ENCODE measurements at places on chromosomes 7 and 10. TPM values are rescaled to one million over a fixed set of nuclear protein-coding genes. Genes with fewer than 3 reads are reported as not detected.

- H3K4me1 ChIP-seq, result peaks cover 18% of the 10 kb centered on the region
- no peaks in the 10 kb centered on the region for H3K36me3 ChIP-seq
- H3K27ac ChIP-seq, result peak overlapping the region; percentile 56
- H3K27me3 ChIP-seq, result no peaks in the 10 kb centered on the region
- no peak for DNase-seq
- no peak overlapping the region for H3K4me3 ChIP-seq
Measured at GRCh38 chr7:105352901-105353668, 35.6 kb downstream of the SRPK2 start.

DNA sequence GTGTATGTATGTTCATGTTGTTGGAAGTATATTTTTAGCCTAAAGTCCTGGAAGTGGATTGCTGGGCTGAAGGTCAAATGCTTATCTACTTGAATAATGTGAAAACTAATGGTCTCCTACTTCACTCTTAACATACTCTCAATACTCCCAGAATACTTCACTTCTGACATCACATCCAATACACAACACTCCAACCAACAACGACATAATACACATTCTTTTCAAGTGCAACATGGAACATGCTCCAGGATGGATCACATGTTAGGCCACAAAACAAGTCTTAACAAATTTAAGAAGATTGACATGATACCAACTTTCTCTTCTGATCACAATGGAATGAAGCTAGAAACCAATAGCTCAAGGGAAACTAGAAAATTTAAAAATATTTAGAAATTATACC lies 126.9 kb upstream of the ADCY1 start:
- H3K4me3 ChIP-seq, result no peak overlapping the region
- DNase-seq, result no peak
- H3K4me1 ChIP-seq, result no peaks in the 10 kb centered on the region
- H3K27me3 ChIP-seq, result no peaks in the 10 kb centered on the region

GRCh38 chr10:88138319-88138848 lies 275.0 kb downstream of the PTEN start:
- no peaks in the 10 kb centered on the region for H3K27me3 ChIP-seq
- DNase-seq, result no peak
- H3K4me3 ChIP-seq, result no peak overlapping the region

GRCh38 chr7:73387221-73387828 lies 46.3 kb upstream of the FZD9 start:
- no peaks in the 10 kb centered on the region for H3K27me3 ChIP-seq
- no peak overlapping the region for H3K4me3 ChIP-seq
- no peaks in the 10 kb centered on the region for H3K36me3 ChIP-seq
- H3K4me1 ChIP-seq, result no peaks in the 10 kb centered on the region

DNA sequence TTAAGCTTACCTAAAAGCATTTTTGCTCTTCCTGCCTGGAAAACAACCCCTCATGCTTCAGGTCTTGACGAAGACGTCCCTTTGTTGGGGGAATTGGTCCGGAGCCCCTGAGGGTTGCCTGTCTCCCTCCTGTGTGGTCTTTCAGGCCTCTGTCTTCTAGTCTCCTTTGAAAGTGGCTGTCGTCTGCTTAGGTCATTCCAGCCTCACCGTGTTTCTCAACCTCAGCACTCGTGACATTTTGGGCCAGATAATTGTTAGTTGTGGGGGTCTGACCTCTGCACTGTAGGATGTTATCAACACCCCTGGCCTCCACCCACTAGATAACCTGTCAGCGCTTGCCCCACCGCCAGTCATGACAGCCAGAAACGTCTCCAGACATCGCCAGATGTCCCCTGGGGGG lies 219.1 kb downstream of the TCF7L2 start:
- DNase-seq, result no peak
- no peaks in the 10 kb centered on the region for H3K4me1 ChIP-seq
- no peak overlapping the region for H3K4me3 ChIP-seq
- no peaks in the 10 kb centered on the region for H3K27me3 ChIP-seq

GRCh38 chr7:31476073-31476745 lies 37.7 kb upstream of the ITPRID1 start:
- no peak overlapping the region for H3K4me3 ChIP-seq
- no peak overlapping the region for H3K27ac ChIP-seq
- H3K4me1 ChIP-seq, result no peaks in the 10 kb centered on the region
- DNase-seq, result no peak
- no peaks in the 10 kb centered on the region for H3K36me3 ChIP-seq

Gene ASB10
- not detected for total RNA-seq

GRCh38 chr10:49601857-49602256 lies 8.3 kb upstream of the SLC18A3 start:
- H3K4me1 ChIP-seq, result no peaks in the 10 kb centered on the region
- DNase-seq, result no peak
- no peaks in the 10 kb centered on the region for H3K27me3 ChIP-seq
- no peak overlapping the region for H3K4me3 ChIP-seq
- H3K27ac ChIP-seq, result no peak overlapping the region

Gene CALHM3
- total RNA-seq, result not detected

Gene VDAC2
- total RNA-seq, result 144 TPM

Gene TMEM213
- total RNA-seq, result not detected

DNA sequence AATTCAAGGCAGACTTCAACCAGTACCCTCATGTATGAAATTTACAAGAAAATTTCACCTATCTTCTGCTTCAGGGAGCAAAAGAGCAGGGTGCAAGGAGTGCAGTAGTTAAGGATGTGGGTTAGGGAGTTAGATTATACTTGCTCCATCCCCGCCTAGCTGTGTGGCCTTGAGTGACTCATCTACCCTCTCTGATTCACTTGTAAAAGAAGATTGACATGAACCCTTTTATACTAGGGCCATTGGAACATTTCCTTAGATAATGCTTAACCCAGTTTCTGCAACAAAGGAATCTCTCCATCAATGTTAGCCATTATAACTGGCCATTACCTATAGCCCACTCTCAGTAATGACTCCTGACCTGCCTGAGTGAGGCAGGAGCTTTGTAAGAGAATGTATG lies 10.2 kb upstream of the HSPA12A start:
- DNase-seq, result no peak
- no peaks in the 10 kb centered on the region for H3K36me3 ChIP-seq
- no peaks in the 10 kb centered on the region for H3K27me3 ChIP-seq
- H3K4me3 ChIP-seq, result no peak overlapping the region
- no peak overlapping the region for H3K27ac ChIP-seq

Gene SH2D4B
- total RNA-seq, result not detected

DNA sequence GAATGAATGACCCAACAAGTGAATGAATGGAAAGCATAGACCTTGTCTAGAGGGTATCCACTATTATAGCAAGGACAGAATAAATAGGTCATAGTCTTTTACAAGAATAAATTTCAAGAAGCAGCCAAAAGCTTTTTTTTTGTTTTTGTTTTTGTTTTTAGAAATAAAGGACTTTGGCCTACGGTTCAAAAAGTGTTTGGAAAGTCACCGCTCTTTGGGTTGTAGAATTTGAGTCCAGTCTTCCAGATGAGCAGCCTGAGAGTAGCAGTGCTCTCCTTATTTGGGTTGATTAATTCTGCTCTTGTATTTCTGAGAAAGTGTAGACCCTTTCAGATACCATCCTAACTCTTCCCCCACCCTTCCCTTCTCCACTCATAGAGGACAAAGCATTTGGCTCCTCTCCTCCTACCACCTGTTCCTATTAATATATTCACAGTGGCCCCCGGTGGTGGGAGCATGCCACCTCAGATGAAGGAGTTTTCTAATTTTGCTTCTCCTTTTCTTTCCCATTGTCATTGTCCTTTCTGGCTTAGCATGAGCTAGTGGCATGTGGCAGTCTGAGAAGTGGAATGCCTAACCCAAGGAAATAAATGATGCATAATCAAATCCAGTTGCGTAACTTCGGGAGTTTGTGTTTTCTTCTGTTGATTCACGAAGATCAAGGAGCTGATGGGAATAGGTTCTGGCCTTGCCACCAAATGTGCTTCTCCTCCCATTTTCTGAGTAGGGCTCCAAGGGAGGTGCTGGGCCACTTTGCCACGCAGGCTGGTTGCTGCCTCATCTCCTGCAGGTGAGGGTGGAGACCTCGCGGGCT lies 114.7 kb downstream of the CHN2 start:
- H3K27me3 ChIP-seq, result no peaks in the 10 kb centered on the region
- H3K36me3 ChIP-seq, result no peaks in the 10 kb centered on the region
- no peak for DNase-seq
- H3K4me3 ChIP-seq, result no peak overlapping the region

DNA sequence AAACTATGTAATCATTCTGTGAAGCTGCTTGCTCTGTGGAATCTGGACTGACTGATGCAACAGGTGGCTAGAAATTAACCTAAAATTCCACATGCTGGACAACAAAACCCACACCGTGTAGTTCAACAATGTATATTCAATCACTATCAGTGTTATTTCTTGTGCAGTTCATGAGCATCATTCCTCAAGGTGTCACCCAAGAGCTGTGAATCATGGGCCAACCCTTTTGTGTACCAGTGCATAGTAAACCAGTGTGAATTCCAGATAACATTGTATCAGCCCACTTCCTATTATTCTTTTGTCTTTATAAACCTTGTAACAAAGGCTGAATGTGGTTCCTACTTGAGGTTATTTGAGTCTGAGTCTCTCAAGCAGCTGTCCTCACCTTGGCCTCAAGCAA lies 905.2 kb upstream of the ZNF722 start:
- H3K4me3 ChIP-seq, result no peak overlapping the region
- H3K27ac ChIP-seq, result no peak overlapping the region
- no peaks in the 10 kb centered on the region for H3K27me3 ChIP-seq
- no peaks in the 10 kb centered on the region for H3K4me1 ChIP-seq
- DNase-seq, result no peak

- DNase-seq, result no peak
- H3K36me3 ChIP-seq, result no peaks in the 10 kb centered on the region
- no peak overlapping the region for H3K4me3 ChIP-seq
- H3K27ac ChIP-seq, result no peak overlapping the region
- no peaks in the 10 kb centered on the region for H3K27me3 ChIP-seq
- H3K4me1 ChIP-seq, result no peaks in the 10 kb centered on the region
Measured at GRCh38 chr7:114938785-114939184, 16.9 kb downstream of the MDFIC start.

Gene HNRNPA2B1
- 210 TPM for total RNA-seq

Gene SLC18A3
- not detected for total RNA-seq

DNA sequence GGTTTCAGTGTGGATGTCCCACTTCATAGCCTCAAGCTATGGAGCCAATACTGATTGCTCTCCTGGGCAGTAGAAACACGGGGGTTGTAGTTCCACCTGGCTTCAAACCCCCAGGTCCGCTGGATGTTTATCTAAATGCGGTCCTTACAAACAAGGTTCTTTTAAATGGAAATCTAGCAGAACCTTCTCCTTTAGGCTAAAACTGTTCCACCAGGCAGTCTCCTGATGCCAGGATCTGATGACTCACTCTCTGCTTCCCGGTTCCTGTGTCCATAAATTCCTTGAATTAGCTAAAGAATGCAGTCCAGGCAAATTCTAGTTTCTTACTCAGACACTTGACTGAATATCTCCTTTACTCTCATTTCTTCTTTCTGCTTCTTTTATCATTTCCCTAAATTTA lies 108.4 kb upstream of the FAM3C start:
- no peak overlapping the region for H3K4me3 ChIP-seq
- no peaks in the 10 kb centered on the region for H3K4me1 ChIP-seq
- H3K27me3 ChIP-seq, result no peaks in the 10 kb centered on the region
- H3K36me3 ChIP-seq, result no peaks in the 10 kb centered on the region
- no peak for DNase-seq

Gene FRAT1
- total RNA-seq, result 9.7 TPM

GRCh38 chr7:106657085-106657991 lies 3.6 kb downstream of the CCDC71L start:
- H3K4me1 ChIP-seq, result no peaks in the 10 kb centered on the region
- no peak overlapping the region for H3K4me3 ChIP-seq
- no peaks in the 10 kb centered on the region for H3K27me3 ChIP-seq
- H3K36me3 ChIP-seq, result no peaks in the 10 kb centered on the region
- no peak for DNase-seq
- no peak overlapping the region for H3K27ac ChIP-seq

Gene GJD4
- total RNA-seq, result not detected

Gene WNT8B
- total RNA-seq, result not detected

GRCh38 chr7:12895296-12895695 lies 207.9 kb downstream of the ARL4A start:
- no peaks in the 10 kb centered on the region for H3K36me3 ChIP-seq
- no peak for DNase-seq
- H3K27ac ChIP-seq, result no peak overlapping the region

- H3K27me3 ChIP-seq, result no peaks in the 10 kb centered on the region
- no peak overlapping the region for H3K4me3 ChIP-seq
- no peaks in the 10 kb centered on the region for H3K4me1 ChIP-seq
- no peaks in the 10 kb centered on the region for H3K36me3 ChIP-seq
Measured at GRCh38 chr10:11280187-11280932, 262.7 kb downstream of the CELF2 start.

DNA sequence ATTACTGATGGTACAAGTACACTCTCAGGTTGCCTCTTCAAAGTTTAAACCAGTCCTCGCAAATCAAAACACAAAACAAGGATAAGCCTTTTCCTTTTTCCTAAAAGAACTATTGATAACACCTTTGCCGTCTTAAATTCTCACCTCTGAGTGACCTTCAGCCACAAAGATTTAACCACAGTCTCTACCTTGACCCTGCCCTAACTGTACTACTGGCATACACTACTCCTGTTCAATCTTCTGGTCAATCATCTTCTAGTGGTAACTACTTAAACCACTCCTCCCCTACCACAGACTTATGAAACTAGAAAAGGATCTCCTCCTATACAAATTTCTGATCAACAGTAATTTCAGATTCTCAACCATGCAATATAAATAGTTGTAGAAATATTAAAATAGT lies 15.1 kb downstream of the UPF2 start:
- peaks cover 6% of the 10 kb centered on the region for H3K4me1 ChIP-seq
- no peak overlapping the region for H3K4me3 ChIP-seq
- H3K36me3 ChIP-seq, result no peaks in the 10 kb centered on the region

GRCh38 chr10:124318076-124318475 lies 100.6 kb downstream of the OAT start:
- H3K4me3 ChIP-seq, result no peak overlapping the region
- H3K36me3 ChIP-seq, result no peaks in the 10 kb centered on the region

Gene SLC13A1
- total RNA-seq, result 26.2 TPM

- H3K4me3 ChIP-seq, result no peak overlapping the region
- no peak overlapping the region for H3K27ac ChIP-seq
- H3K4me1 ChIP-seq, result no peaks in the 10 kb centered on the region
- H3K36me3 ChIP-seq, result no peaks in the 10 kb centered on the region
- DNase-seq, result no peak
- H3K27me3 ChIP-seq, result no peaks in the 10 kb centered on the region
Measured at GRCh38 chr10:35129185-35129674, 2.6 kb downstream of the CREM start.

DNA sequence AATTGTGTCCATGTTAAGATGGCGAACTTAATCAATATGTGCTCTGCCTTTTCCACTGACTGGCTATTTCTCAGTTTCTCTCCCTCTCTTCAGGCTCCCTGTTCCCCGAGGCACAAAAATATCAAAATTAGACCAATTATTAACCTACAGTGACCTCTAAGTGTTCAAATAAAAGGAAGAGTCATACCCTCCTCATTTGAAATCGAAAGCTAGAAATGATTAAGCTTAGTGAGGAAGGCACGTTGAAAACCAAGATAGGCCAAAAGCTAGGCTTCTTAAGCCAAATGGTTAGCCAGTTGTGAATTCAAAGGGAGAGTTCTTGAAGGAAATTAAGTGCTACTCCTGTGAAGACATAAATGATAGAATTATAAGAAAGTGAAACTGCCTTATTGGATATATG lies 81.1 kb upstream of the MBL2 start:
- DNase-seq, result no peak
- no peaks in the 10 kb centered on the region for H3K36me3 ChIP-seq
- H3K4me3 ChIP-seq, result no peak overlapping the region
- H3K27me3 ChIP-seq, result no peaks in the 10 kb centered on the region
- H3K27ac ChIP-seq, result no peak overlapping the region

GRCh38 chr7:157158400-157158799 lies 19.7 kb downstream of the UBE3C start:
- DNase-seq, result no peak
- H3K27ac ChIP-seq, result no peak overlapping the region
- H3K4me3 ChIP-seq, result no peak overlapping the region
- no peaks in the 10 kb centered on the region for H3K27me3 ChIP-seq

Data from Peyer's patch (tissue), 4 donors.